IPS DF 19.7 (cell line): ENCODE measurements at places on chromosomes 3 and 15.

GRCh38 chr3:15069441-15069840, 4.3 kb upstream of the MRPS25 start:
- no peak for DNase-seq

GRCh38 chr15:101698314-101698713, 26.0 kb downstream of the TARS3 start:
- DNase-seq = no peak

DNA sequence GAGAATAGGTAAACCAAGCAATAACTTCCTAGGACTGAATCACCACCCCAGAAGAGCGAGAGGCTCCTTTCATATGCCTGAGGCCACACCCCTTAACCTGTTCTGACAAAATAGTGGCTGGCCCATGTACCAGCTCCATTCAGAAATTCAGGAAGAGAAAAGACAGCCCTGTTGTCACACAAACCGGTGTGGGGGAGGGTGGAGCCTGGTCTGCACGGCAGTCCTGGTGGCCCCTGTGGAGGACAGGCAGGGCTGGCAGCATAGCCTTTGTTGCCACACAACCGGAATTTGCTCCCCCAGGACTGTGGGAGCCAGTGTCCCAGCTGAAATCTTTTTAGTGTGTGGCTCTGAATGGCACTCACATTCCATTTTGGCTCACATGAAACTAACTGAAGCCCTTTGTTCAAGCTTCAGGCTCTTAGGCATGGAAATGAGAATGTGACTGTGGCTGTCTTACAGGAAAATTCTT, 23.8 kb downstream of the RLBP1 start:
- peak; percentile 64 for DNase-seq

DNA sequence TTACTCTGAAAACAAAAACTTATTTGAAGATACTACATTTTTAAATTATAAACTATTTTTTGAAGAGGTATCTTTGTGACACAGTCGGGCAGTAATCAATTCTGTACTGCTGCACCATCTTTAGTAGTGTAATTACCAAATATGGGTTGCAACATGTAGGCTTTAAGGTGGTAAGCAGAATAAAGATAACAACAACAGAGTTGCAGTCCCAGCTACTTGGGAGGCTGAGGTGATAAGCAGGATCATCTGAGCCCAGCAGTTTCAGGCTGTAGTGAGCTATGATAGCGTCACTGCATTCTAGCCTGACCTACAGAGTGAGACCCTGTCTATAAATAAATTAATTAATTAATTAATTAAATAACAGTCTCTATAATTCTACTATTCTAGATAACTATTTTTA, 6.0 kb downstream of the PLOD2 start:
- no peak for DNase-seq

- DNase-seq = no peak
Observed at GRCh38 chr3:15286022-15286421, 46.4 kb downstream of the SH3BP5 start.

DNA sequence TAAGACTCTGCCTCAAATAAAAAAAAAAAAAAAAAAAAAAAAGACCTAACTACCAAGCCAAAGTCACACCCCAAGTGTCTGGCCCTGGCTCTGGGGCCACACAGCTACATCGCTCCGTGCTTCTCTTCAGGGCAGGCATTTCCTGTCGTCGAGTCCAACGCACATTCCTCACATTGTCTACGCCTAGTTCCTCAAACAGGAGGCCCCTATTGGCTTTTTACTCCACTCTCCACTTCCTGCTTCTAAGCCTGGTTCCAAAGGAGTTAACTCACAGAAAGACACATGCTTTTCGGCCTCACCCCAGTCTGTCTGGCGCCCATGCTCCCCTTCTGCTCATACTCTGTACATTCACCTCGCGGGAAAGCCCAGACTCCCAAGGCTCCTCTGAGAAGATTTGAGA, 28.8 kb downstream of the KNG1 start:
- DNase-seq = peak; percentile 95

GRCh38 chr3:174072675-174073074, 675.1 kb downstream of the NLGN1 start:
- no peak for DNase-seq

- no peak for DNase-seq
Observed at GRCh38 chr3:141804447-141804777, 41.2 kb downstream of the GRK7 start.
